MCF 10A (cell line): ENCODE measurements at places on chromosomes 5 and 9. TPM values are rescaled to one million over a fixed set of nuclear protein-coding genes. Genes with fewer than 3 reads are reported as not detected.

GPR150 gene
- total RNA-seq = not detected in 2 replicates

KCNV2 gene
- total RNA-seq = not detected in 2 replicates

DNA sequence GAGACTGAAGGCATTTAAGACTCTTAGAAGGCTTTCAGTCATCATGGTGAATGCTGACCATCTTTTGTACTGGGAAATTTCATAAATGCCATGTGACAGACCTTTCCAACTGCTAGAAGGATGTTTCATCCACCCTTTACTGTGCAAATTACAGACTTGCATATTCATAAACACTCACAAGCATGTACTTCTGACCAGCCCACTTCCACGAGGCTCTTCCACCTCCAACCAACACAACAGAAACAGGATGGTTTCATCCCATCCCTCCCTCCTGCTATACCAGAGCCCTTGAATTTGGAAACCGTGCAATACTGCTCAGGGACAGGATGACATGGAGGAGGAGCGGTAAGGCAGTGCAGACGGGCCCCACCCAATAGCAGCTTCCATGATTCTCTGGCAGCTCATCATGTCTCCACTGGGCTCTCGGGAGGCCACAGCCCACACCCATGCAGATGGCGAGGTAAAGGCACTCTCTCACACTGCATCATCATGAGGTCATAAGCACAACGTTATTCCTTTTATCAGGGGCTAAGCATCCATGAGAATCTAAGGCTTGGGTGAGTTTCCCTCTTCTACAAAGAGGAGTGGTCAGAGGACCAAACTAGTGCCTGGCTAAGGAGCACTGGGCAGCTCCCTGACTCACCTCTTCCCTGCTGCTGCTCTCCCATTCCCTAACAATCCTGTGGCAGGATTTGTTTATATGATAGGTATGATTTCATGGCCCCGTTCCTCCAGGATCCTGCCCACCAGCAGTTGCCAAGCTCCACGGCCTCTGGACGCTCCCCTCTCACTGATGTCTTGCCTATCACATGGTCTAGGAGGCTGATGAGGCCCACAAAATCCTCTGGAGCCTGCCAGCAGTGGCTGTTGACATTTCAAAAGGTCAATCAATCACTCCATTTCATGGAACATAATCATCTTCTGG lies 94.4 kb upstream of the FSTL4 start:
- DNase-seq = no peak
- H3K27ac ChIP-seq = no peak overlapping the region
- H3K27me3 ChIP-seq = peaks cover 7% of the 10 kb centered on the region
- no peak overlapping the region for H3K4me3 ChIP-seq

- no peak overlapping the region for H3K4me3 ChIP-seq
- no peak for DNase-seq
- no peak overlapping the region for H3K27ac ChIP-seq
- H3K4me1 ChIP-seq = no peaks in the 10 kb centered on the region
Measured at GRCh38 chr5:7794311-7794710, 56.6 kb downstream of the CFAP90 start.

- DNase-seq = no peak
- H3K4me3 ChIP-seq = no peak overlapping the region
- no peaks in the 10 kb centered on the region for H3K36me3 ChIP-seq
- H3K27ac ChIP-seq = no peak overlapping the region
- H3K4me1 ChIP-seq = no peaks in the 10 kb centered on the region
- H3K27me3 ChIP-seq = no peaks in the 10 kb centered on the region
Measured at GRCh38 chr5:119011186-119011585, 22.8 kb upstream of the DTWD2 start.

DNA sequence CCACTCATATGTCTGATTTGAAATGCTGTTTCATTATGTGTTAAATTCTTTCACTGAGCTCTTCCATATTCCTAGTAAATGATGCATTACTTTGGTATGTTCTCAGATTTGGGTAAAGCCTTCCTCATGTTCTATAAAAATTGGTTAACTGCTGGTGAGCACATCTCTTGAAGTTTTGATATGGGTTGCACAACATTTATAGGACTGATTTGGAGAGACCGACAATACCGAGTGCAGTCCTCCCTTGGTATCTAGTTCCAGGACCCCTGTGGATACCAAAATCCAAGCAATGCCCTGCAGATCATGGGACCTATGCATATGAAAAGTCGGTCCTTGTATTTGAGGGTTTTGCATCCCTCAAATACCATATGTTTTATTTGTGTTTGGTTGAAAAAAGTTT lies 37.8 kb downstream of the WDR36 start:
- H3K36me3 ChIP-seq = peaks cover 49% of the 10 kb centered on the region
- H3K4me3 ChIP-seq = no peak overlapping the region
- DNase-seq = no peak
- H3K27ac ChIP-seq = no peak overlapping the region
- peaks cover 5% of the 10 kb centered on the region for H3K4me1 ChIP-seq

DNA sequence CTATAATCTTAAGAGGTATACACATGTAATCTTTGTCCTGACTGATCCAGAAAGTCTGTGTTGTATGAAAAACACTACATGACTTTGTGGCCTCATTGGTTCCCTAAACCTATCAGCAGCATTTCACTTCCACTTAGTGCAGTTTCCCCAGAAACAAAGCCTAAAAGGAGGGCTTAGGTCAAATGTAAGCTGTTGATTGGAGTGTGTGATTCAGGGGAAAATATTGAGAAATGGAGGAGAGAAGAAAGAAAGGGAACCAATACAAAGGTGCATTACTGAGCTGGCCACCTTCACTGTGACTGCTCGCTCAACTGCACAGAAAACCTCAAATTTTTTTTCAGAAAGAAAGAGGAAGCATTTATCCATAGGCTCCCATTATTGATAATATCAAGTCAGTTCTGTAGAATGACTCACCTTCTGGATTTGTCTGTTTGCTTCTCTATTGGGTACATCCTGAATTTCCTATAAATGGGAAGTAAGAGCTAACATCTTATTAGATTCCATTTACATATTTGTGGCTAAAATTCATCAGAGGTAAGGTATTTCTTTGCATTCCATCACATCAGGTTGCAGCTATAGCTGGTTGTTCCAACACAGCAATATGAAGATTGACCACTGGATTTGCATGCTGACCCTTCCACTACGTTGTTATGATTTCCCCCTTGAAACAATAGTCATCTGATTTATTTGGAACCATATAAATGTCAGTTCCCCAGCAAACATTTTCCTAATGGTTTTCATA lies 10.3 kb upstream of the FST start:
- H3K36me3 ChIP-seq = no peaks in the 10 kb centered on the region
- no peak overlapping the region for H3K27ac ChIP-seq
- H3K4me1 ChIP-seq = peaks cover 11% of the 10 kb centered on the region

DNA sequence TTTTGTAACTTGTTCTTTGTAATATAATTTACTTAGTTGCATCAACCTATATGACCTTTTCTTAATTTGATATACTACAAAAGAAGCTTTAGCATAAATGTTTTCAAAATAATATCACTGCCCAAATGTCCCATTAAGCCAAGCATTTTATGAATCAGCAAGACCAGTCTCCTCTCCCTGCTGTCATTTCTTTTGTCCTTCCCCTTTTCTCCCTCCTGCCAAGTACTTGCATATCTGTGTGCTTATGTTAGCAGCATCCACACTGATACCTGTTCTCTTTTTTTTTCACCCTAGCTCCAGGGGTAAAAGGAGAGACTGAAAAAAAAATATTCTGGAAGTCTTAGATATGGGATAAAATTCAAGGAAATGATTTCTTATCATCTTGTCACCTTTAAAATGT lies 69.7 kb downstream of the ZSWIM6 start:
- no peaks in the 10 kb centered on the region for H3K27me3 ChIP-seq
- peaks cover 5% of the 10 kb centered on the region for H3K36me3 ChIP-seq
- DNase-seq = peak; percentile 51
- H3K27ac ChIP-seq = no peak overlapping the region
- peaks cover 10% of the 10 kb centered on the region for H3K4me1 ChIP-seq
- H3K4me3 ChIP-seq = no peak overlapping the region
